ENCODE measurements at places on chromosomes 1 and 21.

DNA sequence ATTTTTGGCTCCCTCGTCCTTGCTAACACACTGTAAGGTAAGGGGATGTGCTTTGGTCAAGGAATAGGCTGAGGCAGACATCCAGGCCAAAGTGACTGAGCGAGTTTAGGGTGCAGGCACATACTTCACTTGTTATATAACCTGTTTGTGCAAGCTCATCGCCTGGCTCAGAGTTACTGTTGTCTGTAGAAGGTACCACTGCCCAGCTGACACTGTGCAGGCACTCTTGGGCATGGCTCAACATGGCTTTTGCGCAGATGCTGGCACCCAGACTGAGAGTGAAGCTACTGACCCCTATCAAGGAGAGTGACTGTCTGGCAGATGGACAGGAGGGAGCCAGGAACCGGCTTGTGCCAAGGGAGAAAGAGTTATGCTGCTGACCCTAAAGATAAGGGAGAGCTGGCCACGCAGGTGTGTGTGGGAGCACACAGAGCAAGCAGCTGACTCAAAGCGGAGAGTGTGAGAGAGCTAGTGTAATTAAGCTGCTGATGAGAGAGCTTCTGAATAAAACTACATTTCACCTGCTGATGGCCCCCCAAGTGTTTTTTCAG, 307.3 kb upstream of the USP24 start:
- no peak for DNase-seq

- DNase-seq: no peak
These were observed 144.7 kb downstream of the APP start for GRCh38 chr21:26025536-26026512.

DNA sequence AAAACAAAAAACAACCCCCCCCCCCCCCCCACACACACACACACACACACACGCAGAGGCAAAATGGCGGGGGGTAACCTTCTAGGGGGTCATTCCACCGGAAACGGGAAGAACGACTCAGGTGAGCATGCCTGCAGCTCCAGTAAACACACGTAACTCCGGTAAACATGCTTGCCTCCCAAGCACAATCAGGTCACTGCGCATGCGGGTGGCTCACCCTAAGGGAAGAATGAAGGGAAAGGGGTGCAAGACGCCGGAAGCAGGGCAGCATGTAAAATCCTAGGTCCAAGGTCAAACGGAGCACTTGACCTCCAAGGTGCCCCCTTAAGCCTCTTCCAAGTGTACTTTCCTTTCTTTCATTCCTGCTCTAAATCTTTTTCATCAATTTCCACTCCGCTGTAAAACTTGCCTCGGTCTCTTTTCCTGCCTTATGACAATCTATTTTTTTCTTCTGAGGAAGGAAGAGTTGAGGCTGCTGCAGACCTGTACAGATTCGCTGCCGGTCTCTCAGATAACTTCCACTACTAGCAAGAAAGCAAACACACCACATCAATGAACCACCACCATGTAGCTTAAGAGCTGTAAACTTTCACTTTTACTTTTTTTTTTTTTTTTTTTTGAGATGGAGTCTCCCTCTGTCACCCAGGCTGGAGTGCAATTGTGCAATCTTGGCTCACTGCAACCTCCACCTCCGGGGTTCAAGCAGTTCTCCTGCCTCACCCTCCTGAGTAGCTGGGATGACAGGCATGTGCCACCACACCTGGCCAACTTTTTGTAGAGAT, 21.0 kb upstream of the CBR3 start:
- DNase-seq: no peak

- DNase-seq: no peak
These were observed 26.1 kb downstream of the ARHGEF11 start for GRCh38 chr1:157019457-157019856.

DNA sequence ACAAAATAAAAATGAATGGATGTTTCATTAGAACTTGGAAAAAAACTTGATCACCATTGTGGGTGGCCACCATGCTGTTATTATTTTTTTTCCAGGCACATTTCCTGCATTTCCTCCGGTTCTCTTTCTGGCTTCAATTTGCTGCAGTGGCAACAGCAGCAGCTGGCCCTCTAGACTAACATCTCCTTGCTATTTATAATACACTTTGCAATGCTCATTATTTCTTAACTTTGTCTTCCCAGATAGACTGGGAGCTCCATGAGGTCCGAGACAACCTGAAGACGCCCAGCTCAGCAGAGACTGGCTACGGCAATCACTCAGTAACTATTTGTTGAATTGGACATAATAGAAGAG, 53.4 kb upstream of the ATP5PO start:
- DNase-seq: no peak

DNA sequence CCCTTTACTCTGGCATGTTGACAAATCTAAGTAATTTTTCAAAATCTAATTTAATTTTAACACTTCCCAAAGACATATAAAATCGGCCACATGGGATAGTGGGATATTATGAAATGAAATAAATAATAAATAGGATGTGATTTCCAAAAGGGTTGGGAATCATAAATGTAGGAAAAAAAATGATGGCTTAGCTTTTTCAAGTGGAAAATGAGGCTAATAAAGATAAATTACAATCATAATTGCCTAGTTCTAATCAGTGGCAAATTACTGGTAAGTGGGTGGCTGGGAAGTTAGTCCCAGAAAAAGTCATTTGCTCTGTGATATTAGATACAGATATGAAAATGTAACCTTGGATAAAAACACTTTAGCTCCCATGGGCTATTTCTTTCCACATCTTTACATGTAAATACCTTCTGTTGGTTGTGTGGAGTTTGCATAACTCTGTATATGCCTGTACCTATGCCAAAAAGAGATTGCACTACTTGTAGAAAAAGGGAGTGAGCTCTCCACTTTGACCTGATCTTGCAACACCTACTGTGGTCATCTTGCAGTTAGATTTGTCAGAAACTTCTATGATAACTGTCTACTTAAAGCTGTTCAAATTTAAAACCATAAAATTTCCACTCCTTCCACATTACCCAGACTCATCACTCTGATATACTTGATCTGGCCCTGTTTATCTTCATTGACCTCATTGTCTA, 284.6 kb upstream of the KAZN start:
- DNase-seq: no peak

GRCh38 chr1:115286431-115287205, 51.4 kb downstream of the NGF start:
- DNase-seq: no peak

GRCh38 chr1:243748706-243749283, 101.2 kb downstream of the AKT3 start:
- DNase-seq: peak; percentile 88

Measured in eye (tissue), 1 donor.